GM12878 (cell line): ENCODE measurements at places on chromosomes 7 and 10.

DNA sequence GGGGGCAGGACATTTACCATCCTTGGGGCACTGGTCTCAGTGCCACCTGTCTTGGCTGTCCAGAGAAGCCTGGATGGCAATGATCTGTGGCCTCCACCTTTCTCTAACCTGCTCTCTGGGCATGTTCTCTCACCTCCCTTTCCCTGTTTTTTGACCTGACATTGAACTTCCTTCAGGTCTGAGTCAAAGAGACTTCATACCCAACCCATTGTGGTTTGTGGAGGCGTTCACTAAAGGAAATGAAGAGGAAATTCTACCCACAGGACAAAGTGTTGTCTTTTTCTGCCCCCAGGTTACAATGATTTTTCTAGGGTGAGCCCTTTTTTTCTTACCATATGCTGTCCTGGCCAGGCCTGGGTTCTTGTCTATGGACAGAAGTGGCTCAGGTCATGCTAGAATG, 76.6 kb downstream of the CYP26A1 start:
- DNase-seq, result no peak

- DNase-seq, result no peak
Observed at GRCh38 chr7:155437836-155438235, 20.1 kb upstream of the EN2 start.

- no peak for DNase-seq
Observed at GRCh38 chr10:34722404-34722803, 92.7 kb downstream of the PARD3 start.

- DNase-seq, result no peak
Observed at GRCh38 chr10:62075912-62076311, 174.4 kb downstream of the ARID5B start.

DNA sequence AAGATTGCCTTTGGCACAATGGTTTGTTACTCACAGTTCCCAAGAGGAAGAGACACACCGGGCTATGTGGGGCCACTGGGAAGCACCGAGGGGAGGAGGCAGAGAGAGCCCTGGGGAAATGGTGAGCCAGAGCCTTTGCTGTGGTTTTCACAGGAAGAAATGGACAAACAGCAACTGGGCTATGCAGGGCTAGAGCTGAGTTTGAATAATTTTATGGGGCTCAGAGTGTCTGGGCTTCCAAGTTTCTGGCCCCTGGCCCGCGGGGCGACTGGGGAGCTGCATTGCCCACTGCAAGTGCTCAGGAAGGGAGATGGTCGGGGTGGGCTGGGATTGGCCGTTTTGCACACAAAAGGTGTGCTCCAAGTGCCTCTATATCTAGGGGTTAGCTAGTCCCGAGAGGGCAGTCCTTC, 92.6 kb downstream of the CHST15 start:
- no peak for DNase-seq

GRCh38 chr10:132360766-132361447, 28.9 kb downstream of the LRRC27 start:
- no peak for DNase-seq

DNA sequence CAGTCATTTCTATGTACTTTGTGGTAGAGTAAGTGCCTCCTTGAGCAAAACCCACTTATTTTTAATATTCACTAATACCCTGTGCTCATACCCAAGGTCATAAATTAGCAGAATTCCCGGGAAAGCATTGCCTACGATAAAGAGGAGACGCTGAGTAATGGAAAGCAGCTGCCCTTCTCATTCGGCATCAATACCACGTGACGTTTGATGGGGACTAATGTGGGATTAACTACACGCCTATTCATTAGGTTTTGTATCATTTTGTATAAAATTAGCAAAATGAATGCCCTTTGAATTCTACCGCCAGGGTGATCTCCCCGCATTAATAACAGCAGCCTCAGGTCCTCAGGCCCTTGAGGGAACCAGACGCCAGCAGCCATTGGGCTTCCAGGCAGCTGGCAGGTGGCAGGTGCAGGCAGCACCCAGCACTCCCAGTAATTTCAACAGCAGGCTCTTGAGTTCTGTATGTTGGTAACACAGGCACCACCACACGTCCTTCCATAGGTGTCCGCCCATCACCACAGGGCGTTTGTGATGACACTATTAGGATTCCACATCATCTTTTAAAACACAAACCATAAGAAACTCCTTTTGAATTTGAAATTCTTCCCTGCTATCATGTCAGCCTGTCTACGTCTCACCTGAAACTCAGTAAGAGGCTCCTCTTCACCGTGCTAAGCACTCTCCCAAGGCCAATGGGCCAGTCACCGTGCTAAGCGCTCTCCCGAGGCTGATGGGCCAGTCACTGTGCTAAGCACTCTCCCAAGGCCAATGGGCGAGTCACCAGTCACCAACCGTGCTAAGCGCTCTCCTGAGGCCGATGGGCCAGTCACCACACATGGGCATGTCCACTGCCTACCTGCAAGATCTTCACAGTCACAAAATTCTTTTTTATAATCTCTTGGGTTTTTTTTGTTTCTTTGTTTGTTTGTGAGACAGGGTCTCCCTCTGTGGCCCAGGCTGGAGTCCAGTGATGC, 509.4 kb downstream of the PTPRN2 start:
- no peak for DNase-seq

DNA sequence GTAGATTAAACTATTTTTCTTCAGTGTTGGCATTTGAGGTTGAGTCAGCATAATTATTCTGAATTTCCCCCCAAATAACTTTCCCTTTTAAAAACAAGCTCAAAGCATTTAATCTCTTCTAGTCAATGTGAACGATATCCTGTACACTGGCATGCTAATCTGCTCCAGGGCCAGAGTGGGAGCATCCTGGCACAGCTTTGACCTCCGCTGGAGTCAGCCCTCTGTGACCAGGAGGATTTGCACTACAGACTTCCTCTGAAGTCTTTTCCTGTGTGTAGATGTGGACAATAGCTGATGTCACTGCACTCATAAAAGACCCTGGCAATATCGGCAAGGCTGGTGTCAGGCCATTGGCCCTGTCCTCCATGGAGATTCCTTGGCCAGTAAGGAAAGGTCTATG, 340.2 kb downstream of the CDC14C start:
- DNase-seq, result no peak

- no peak for DNase-seq
Observed at GRCh38 chr7:157668221-157668883, 331.5 kb downstream of the DNAJB6 start.

DNA sequence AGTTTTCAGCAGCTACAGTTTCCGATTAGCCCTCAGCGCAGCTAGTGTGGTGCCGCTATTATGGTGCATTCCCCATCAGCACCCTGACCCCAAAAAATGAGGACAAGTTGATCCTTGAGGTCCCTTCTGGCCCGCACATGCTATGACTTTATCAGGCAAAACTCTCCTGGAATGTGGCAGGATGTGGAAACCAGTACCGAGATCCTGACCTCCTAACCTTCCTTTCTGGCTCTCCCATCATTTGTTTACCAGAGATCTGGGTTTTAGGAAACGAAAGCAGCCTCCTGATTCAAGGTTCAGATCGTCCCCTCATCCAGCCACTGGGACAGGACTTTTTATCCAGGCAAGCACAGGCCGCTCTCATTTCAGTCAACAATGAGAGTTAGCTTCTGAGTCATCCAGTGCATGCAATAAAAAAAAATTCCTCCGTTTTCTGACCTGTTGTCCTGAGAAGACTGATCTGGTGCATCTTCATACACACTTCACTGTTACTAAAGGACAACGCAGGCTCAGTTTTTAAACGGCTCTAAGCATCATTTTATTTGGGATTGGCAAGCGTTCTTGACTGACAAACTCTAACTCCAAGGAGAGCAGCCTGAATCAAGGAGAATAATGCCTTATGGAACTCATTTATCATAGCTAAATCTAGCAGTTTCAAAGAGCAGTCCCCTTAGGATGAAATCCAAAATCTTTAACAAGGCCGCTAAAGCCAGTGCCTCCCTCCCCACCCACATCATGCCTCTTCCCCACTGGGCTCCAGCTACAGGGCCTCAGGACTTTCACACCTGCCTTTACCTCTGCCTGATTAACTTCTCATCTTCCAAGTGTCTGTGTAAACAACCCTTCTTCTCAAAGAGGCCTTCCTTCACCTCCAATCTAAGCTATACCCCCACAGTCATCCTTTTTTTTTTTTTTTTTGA, 17.1 kb downstream of the PDLIM1 start:
- no peak for DNase-seq

DNA sequence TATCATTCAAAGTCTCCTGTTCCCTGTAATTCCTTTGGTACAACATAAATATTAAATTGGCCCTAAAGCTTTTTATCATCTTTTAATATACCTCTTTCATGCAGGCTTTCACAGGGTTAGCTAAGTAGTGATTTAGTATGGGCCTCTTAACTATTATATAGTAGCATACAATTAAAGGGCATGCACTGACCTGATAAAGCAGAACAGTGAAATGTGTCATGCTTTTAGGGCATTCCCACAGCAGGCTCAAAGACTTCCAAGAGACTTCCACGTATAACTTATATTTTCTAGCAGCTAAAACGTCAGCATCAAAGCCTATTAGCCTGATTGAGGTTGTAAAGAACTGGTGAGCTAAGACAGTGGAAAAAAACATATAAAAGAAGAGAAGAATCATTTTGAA, 35.3 kb downstream of the SAMD8 start:
- DNase-seq, result no peak

- no peak for DNase-seq
Observed at GRCh38 chr10:69979174-69979573, 73.5 kb upstream of the MACROH2A2 start.

DNA sequence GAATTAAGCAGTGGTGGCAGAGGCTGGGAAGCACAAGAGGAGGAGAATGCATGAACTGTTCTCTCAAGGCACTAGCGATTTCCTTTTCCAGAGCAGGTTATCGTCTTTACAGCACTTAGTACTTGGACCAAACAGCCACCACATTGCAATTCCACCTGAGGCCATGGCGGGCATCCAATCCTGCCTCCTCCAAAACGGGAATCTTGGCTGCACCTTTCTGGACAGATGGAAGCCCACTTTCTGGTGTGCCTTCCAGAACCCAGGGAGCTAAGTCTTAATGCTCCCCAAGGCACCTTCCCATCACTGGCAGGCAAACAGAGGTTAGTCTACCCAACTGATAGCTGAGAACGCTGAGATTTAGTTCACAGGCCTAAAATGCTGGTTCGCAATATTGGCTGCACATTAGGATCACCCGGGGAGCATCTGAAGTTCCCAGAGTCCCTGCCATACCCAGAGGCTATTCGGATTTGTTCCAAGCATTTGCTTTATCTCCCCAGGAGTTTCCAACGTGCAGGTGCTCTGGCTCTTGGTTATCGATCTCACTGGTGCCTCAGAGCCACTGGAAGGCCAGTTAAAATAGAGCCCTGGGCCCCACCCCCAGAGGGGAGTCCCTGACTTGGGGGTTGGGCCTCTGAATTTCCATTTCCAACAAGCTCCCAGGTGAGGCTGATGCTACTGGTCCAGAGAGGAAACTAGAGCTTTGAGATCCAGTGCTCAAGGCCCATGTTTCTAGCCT, 62.2 kb downstream of the KCNMA1 start:
- no peak for DNase-seq

DNA sequence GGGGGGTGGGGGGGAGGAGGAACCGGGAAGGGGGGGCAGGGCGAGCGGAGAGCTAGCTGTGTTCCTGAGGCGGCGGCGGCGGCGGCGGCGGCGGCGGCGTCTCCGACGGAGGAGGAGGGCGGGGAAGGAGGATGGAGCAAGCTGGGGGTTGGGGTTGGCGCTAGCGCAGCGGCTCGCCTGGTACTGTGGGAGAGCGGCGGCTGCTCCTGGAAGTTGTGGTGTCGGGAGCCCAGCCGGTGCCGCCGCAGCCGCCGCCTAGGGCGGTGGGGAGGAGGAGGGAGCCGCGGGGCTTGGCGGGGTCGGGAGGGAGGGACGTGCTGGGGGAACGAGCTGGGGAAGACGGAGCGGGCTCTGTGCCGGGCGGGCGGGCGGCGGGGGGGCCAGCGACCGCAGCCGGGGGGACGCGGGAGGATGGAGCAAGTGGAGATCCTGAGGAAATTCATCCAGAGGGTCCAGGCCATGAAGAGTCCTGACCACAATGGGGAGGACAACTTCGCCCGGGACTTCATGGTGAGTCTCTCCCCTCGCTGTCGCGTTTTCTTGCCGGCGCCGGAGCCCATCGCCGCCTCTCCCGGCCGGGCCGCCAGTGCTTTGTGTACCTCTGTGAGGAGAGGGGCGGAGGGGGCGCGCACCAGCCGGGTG, at the start of gene PTPN12:
PTPN12 (plus strand) TSS at position 160 of the 642 bp plus-strand sequence; CDS start at position 412, 252 bp downstream.
- no peak for DNase-seq

- no peak for DNase-seq
Observed at GRCh38 chr7:14419531-14419930, 430.1 kb upstream of the ETV1 start.

DNA sequence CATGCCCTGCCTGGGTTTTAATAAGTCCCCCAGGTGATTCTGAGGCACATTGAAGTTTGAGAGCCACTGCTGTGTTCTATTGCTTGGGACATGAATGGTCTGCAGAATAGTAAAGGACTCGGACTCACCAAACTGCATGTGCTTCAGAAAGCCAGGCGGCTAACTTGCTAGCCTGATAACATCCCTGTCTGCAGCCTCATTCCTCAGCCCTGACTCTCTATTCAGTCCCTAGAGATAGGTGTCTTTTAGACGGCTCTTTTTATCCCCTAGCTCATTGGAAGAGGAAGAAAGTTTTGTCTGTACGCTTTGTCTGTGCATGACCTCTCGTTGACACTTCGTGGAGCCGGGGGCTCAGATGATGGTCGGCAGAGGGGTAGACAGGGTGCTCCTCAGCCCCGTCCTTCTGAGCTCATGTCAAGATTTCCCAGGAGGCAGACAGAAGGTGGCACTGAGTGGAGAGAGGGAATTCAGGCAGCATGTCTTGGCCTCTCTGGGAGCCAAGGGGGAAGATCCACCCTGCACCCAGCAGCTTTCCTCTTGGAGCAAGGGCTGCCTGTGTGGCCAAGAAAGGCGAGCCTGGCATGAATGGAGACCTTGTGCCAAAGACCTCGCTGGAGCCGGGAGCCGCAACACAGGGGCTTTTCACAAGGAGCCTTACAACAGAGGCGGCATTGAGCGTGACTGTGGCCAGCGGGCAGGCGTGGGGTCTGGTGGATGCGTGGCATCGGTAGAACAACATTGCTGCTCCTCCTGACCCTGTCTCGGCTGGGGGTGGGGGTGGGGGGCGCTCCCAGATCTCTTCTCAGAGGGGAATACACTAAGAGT, 51.1 kb upstream of the PODXL start:
- no peak for DNase-seq

- no peak for DNase-seq
Observed at GRCh38 chr7:84971360-84971759, 215.5 kb downstream of the SEMA3D start.

GRCh38 chr10:77374189-77374656, 263.4 kb downstream of the KCNMA1 start:
- no peak for DNase-seq

DNA sequence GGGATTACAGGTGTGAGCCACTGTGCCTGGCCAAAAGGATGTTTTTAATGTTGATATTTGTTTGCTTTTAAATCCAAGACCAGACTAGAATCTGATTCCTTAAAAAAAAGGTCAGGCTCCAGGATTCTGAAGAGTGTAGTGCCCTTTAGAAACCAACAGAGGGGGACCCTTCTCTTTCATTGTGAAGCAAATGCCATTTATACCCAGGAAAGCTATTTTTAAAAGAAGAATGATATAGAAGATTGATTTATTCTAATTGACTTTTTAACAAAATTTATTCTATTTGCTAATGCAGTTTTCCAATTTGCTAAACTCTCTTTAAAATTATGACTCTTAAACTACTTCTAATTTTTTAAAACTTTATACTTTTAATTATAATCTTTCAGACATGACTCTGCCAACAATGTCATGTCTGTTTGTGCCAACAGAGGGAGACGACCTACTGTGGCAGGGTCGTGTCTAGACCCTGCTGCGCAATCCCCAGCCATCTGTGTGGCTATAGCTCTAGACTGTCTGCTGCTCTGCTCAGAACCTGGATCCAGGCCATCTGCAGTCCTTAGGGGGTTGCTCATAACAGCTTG, 201.0 kb upstream of the IMMP2L start:
- DNase-seq, result no peak

- no peak for DNase-seq
Observed at GRCh38 chr7:70791341-70791740, 340.6 kb upstream of the GALNT17 start.
